Bronchial epithelial cell (primary cell): ENCODE measurements at places on chromosomes 6 and 20.
A peak's percentile ranks its signal among the peaks of the same experiment; 100 is the strongest.

- no peak for DNase-seq
Observed at GRCh38 chr20:24842918-24843715, 106.0 kb upstream of the CST7 start.

GRCh38 chr6:91130126-91130525 lies 543.3 kb upstream of the MAP3K7 start:
- DNase-seq: no peak

DNA sequence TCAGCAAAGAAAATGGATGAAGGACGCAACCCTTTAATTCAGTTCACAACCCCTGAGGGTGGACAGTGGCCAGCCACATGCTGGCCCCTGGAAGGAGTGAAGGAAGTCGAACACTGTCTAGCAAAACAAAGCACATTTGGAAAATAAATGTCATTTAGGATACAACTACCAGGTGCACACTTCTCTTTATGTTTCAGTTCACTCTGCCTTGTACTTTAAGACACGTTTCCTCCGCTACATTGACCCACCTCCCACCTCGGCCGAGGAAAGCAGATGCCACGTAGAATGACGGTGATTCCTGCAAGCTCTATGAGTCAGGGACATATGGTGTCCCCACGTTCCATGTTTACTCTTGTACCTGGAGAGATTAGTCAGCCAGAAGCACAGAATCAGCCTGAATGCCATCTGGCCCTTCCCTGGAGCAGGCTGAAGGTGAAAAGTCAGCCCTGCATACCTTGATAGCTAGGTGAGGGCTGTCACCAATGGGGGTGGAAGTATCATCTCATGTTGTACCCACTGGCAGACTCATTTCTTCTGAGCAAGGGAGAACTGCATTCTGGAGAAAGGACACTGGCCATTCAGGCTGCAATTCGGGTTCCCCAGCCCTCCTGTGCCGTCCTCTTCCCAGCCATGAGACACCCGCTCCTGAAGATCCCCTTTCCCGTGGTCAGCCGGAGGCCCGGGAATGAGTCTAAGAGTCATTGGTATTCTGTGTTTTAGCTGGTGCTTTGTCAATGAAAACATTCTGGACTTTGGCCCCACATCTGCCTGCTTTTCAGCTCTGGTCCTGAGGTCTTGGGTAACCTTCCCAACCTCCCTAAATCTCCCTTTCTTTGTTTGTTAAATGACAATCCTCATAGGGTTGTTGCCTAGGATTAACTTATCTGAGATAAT lies 60.6 kb downstream of the FOXA2 start:
- DNase-seq: peak; percentile 44

- peak; percentile 12 for DNase-seq
Observed at GRCh38 chr6:56751604-56752003, 108.9 kb upstream of the DST start.

DNA sequence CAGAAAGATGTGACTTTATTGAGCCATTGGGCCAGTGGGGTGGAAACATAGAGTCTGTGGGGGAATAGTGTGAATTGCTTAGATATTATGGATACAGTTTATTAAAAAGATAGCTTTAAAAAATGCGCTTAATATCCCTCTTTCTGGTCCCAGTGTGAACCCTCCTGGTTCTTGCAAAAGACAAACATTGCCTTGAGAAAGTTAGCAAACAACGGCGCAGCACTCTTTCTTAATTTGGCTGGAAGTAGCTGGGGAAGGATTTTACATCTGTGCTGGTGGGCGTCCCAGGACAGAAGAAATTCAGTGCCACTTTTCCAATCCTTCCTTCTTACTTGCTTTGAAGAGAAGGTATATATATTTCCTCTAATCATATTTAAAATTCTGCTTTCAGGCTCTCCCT lies 191.4 kb upstream of the ZFP64 start:
- DNase-seq: no peak

- peak; percentile 96 for DNase-seq
Observed at GRCh38 chr6:30818391-30818841, 65.9 kb upstream of the DDR1 start.
